HCT116 (cell line): ENCODE measurements at places on chromosomes 13 and 19. TPM values are rescaled to one million over a fixed set of nuclear protein-coding genes. Genes with fewer than 3 reads are reported as not detected.

Gene RFPL4A
- total RNA-seq = not detected

Gene SLAIN1
- total RNA-seq = 0.34 TPM

Gene PGLYRP2
- total RNA-seq = not detected

Gene C19orf85
- total RNA-seq = 0.34 TPM

Gene SIGLEC14
- not detected for total RNA-seq

DNA sequence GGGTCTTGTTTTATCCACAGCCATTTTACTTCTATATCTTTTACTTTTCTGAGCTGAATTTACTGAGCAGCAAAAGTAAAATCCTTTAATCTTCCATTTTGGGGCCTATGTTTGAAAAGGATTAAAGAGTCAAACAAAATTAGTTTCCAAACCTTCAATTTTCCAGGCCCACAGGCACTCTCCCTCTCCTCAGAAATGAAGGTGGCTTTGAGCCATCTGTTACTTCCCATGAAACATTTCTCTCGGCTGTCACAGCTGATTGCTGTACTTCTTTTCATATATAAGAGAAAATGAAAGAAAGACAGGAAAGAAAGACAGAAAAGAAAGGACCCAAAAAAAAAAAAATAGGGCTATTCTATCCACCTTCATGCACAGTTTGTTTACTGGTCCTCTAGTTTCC lies 194.9 kb downstream of the LACC1 start:
- no peak for DNase-seq

GRCh38 chr19:14411161-14411937 lies 7.8 kb downstream of the DDX39A start:
- no peak for DNase-seq

GRCh38 chr13:66618702-66619101 lies 611.4 kb downstream of the PCDH9 start:
- DNase-seq = peak; percentile 26

DNA sequence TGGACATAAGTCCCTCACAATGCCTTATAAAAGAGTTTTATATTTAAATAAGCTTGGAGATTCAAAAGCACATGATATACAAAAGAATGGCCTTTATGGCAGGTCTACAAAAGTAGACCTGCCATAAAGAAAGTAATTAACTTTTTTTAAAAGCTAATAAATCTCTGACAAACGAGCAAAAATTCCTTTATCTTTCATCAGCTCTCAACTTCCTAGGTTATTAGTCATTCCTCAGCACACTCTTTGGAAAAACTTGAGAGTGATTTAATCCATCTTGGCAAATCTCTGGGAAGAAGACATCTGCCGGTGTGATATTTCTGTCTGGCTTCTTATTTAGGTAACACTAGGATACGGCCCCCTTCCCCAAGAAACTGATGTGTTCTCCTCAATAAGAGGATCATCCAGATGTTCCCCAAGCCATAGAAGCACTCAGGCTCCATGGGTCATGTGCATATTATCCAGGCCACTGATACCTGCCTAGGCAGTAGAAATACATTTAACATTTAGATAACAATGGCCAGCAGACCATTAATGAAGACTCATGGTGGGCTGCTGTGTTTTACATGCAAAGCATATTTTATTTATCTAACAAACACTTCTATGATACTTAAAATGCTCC lies 372.7 kb downstream of the LIG4 start:
- no peak for DNase-seq

- no peak for DNase-seq
These were observed 1078.7 kb upstream of the ATXN8OS start for GRCh38 chr13:69028936-69029335.

GRCh38 chr13:52345048-52345447 lies 60.9 kb downstream of the THSD1 start:
- no peak for DNase-seq

- no peak for DNase-seq
These were observed 148.0 kb downstream of the FOXO1 start for GRCh38 chr13:40518481-40518882.

DNA sequence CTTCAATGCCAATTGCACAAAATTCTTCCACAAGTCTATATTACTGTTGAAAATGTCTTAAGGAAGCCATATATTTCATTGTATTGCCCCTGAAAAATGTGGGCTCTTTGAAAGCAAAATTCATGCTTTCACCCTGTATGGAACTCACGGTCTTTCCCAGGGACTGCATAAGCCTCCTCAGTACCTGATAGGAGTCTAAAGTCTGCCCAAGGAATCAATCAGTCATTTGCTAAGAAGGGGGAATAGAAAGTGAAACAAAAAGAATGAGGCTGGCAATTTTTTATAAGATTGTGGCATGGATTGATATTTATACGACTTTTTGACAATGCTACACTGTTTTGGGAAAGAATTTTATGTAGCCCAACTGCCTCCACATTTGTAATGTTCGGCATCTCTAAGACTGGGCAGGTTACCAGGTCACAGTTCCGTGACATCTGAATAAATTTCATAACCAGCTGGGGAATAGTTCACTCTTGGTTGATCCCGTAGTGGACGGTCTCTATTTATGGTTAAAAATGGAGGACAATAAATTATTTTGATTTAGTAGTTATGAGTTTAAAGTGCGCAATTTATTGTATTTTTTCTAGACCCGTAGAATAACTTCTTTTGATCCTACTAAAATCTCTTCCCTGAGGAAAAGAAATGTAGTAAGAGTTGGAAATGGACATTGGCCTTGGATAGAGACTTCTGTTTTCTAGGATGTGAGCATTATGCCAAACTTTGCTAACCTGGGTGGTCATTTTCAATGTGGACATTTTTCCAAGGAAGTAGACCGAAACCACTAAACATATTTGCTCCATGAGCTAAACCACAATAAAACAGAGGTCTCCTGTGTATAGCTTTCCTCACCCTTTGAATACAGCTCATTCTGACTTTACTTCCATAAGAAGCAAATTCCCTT lies 1585.4 kb downstream of the EFNB2 start:
- DNase-seq = no peak

DNA sequence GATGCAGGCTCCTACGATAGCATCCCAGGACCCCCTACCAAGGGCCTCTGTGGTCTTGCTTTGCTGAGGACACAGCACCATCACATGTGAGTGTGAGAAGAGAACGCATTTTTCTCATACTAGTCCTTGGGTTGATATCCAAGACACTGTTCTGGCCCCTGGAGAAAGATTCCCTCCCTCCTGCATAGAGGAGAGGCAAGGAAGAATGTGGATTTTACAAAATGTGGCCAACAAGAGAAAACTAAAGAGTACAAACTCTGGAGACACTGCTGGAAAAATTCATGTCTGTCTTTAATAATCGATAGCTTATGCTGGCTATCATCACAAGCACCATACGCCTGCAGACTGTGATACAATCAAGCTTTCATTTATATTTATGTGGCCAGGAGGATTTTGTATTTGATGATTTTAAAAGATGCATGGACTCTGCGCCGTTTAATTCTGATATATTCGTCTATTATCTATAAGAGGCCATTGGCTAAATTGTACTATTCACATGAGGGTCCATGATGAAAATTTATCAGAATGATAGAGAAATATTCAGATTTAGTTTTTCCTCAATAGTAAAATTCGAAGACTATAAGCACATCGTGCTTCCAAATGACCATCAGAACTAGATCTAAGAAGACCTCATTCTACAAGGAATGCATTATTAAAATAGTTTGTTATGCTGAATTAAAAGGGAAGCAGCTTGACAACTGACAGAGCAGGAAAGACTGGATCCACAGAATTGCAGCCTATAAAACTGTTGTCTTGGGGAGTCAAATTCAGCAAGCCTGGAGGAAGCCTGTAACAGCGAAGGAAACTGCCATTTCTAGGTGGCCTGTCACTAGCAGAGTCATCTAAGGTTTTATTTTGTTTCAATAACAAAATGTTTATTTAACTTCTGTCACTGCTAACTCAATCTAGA lies 578.7 kb downstream of the DIAPH3 start:
- no peak for DNase-seq

GRCh38 chr19:7450243-7451223 lies 38.3 kb downstream of the PEX11G start:
- DNase-seq = peak; percentile 10

DNA sequence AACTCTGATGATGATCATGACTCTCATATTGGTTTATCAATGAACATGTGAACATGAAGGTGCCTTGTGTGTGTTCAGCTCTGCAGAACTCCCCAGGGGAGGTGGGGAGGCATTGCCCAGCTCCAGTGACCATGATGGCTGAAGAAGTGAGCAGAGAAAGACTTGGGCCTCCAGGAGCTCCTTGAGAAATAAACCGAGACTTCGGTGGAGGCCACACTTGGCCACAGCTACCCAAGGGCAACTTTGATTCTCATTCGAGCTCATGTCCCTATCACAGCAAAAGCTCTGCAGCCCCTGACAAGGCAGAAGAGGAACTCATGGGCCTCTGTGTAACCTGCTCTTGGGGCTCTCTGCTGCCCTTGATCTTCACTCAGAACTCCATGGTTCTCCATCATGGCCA lies 44.1 kb upstream of the ZNF536 start:
- DNase-seq = no peak

GRCh38 chr13:98171900-98172589 lies 5.0 kb downstream of the RNF113B start:
- no peak for DNase-seq

- DNase-seq = no peak
These were observed 460.0 kb downstream of the RFC3 start for GRCh38 chr13:34277936-34278335.

DNA sequence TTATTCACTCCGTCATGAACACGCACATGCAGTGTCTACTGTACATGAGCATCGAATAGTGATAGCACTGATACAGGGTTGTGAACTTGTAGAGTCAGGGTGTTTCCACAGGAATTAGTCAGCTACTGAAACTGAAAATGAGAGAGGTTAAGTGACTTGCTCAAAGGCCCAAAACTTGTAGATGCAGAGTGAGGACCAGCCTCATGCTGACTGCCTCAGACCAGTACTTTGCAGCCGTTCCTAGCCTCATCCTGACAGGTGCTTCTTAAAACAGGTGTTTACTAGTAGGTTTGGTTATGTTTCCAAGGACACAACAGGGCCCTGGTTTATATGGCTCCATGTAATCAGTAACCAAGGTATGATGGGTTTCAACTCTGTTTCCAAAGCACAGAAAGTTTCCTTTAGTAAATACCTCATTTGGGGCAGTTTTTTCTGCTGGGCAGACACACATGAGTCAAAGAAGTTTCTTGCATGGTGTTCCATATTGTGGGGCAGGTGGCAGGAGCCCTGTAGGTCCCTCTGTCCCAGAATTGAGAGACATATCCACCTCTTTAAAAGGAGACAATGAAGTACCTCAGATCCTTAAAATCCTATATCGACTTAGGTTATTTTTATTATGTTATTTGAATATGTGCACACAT lies 16.0 kb downstream of the FGF9 start:
- no peak for DNase-seq

DNA sequence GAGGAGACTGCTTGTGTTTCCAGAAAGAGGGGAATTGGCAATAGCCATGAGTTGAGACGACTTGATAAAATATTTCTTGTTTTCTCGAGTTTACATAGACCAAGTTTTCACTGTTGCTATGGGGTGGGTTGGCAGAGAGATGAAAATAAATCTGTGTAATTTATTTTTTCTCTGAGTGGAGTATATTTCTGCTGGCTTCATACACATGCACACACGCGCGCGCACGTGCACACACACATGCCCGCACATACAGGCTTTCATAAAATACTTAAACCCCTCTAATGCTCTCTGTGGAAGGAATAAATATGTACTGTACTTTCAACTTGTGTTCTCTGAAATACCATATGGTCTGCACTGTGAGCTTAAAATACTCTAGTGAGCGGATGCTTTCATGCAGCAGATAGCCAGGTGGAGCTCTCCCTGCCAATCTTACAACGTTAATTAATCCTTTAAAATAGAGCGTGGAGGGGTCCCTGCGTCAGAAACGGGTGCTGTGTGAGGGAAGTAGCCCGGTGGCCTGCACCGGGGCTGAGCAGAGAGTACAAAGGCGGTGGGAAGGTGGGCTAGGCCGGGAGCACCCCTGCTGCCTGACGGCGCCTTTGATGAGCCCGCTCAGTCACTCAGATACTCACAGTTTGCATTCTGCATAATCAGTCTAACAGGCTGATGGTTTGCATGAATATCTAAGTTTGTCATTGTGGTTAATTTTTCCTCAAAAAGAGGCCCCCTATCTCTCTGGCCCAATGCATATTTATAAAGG lies 44.1 kb downstream of the CCNE1 start:
- no peak for DNase-seq

DNA sequence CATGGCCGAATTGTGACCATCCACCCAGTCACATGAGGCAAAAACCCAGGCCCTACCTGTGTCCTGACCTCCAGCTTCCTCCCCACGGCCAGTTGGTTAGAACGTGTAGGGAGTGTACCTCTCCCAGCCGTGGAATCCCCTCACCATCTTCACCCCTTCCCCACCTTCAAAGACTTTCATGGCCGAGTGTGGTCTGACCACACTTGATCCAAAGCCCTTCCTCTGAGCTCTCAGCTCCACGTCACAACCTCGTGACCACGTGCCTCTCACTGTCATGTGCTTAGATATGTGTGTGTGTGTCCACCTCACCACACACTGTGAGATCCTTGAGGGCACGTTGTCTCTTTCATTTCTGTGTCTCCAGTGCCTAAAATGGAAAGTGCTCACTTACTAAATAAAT lies 48.6 kb upstream of the UBE2L5 start:
- no peak for DNase-seq

GRCh38 chr13:47289567-47289966 lies 392.7 kb upstream of the HTR2A start:
- no peak for DNase-seq

DNA sequence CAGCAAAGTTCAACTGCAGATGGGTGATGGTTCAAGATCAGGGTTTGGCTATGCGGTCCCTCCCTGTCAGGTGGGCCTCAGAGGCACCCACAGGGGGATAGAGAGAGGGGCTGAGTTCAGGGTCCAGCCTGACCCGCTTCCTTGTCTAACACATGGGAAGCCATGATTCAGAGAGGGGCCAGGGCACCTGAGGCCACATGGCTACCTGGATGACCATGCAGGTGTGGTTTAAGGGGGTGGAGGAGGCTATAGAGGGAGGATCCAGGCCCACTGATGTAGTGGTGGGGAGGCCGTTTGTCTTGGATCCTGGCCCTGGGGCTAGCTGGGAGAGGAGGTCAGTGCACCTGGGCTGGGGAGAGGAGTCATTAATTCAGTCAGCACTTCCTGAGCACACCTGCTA lies 56.7 kb downstream of the ZNF536 start:
- no peak for DNase-seq

DNA sequence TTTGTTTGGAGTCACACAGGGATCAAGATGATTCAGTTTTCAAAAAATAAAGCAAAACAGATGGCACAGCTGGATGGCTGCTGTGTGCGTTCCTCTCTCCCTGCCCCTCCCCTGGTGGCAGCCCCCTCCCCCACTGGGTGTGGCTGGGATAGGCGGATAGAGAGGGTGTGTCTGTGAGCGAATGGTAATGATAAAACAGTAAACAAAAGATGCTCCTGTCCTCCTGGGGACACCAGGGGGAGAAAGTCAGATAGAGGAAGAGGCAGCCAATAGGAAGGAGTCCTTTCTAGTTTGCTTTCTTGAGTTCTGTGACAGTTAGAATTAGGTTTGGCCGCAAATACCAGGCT lies 6.5 kb downstream of the TMEM255B start:
- no peak for DNase-seq

GRCh38 chr13:81171065-81171647 lies 830.2 kb upstream of the SPRY2 start:
- DNase-seq = peak; percentile 3
